ENCODE measurements at places on chromosomes 6 and 20. TPM values are rescaled to one million over a fixed set of nuclear protein-coding genes. Genes with fewer than 3 reads are reported as not detected.

Gene SFTA2
- total RNA-seq = 1.9 TPM

GRCh38 chr6:126812651-126813050, 305.8 kb upstream of the RSPO3 start:
- no peaks in the 10 kb centered on the region for H3K4me1 ChIP-seq
- H3K36me3 ChIP-seq = no peaks in the 10 kb centered on the region
- no peak overlapping the region for H3K27ac ChIP-seq
- H3K4me3 ChIP-seq = no peak overlapping the region

GRCh38 chr6:115677198-115677597, 383.5 kb downstream of the FRK start:
- H3K27me3 ChIP-seq = no peaks in the 10 kb centered on the region
- no peak overlapping the region for H3K27ac ChIP-seq
- no peaks in the 10 kb centered on the region for H3K36me3 ChIP-seq

GRCh38 chr6:88020439-88020838, 27.2 kb upstream of the SPACA1 start:
- no peak overlapping the region for H3K27ac ChIP-seq
- H3K27me3 ChIP-seq = no peaks in the 10 kb centered on the region
- H3K36me3 ChIP-seq = no peaks in the 10 kb centered on the region

DNA sequence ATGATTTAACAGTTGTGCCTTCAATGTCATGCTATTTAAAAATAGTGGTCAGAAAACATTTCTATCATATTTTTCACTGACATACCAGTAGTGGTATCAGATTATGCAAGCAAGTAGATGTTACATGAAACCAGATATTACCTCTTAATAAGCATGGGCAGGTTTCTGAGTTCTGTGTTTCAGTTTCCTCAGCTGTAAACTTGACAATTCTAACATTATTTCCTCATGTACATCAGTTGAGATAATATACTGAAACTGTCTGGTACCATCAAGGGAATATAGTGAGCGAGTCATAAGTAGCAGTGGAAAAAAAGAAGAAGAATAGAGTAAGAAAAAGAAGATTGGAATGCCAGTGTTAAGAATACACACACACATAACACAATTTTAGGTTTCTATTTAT, 477.9 kb upstream of the MANEA start:
- no peak for DNase-seq
- H3K4me3 ChIP-seq = no peak overlapping the region
- no peaks in the 10 kb centered on the region for H3K36me3 ChIP-seq
- H3K27me3 ChIP-seq = no peaks in the 10 kb centered on the region

GRCh38 chr20:63106108-63106764, 99.5 kb upstream of the BHLHE23 start:
- no peak overlapping the region for H3K4me3 ChIP-seq
- H3K4me1 ChIP-seq = no peaks in the 10 kb centered on the region
- DNase-seq = peak; percentile 75
- no peak overlapping the region for H3K27ac ChIP-seq

- no peaks in the 10 kb centered on the region for H3K36me3 ChIP-seq
- no peak overlapping the region for H3K4me3 ChIP-seq
- H3K27ac ChIP-seq = no peak overlapping the region
- DNase-seq = no peak
Observed at GRCh38 chr6:6829872-6830685, 241.6 kb downstream of the LY86 start.

GRCh38 chr6:47179286-47179685, 130.4 kb downstream of the TNFRSF21 start:
- H3K27me3 ChIP-seq = no peaks in the 10 kb centered on the region
- H3K27ac ChIP-seq = no peak overlapping the region
- DNase-seq = no peak
- H3K36me3 ChIP-seq = no peaks in the 10 kb centered on the region

GRCh38 chr6:44829836-44830235, 442.3 kb downstream of the CDC5L start:
- H3K36me3 ChIP-seq = no peaks in the 10 kb centered on the region
- H3K4me3 ChIP-seq = no peak overlapping the region
- H3K27me3 ChIP-seq = no peaks in the 10 kb centered on the region
- no peaks in the 10 kb centered on the region for H3K4me1 ChIP-seq
- H3K27ac ChIP-seq = no peak overlapping the region

Gene OR2H2
- total RNA-seq = not detected
